ENCODE measurements at places on chromosomes 16 and 17. TPM values are rescaled to one million over a fixed set of nuclear protein-coding genes. Genes with fewer than 3 reads are reported as not detected.

CCL3 gene
- polyA plus RNA-seq, result not detected

LITAFD gene
- polyA plus RNA-seq, result not detected

NAT9 gene
- polyA plus RNA-seq, result 39.7 TPM

ITGAD gene
- polyA plus RNA-seq, result not detected

GRCh38 chr16:46757339-46758050, 9.4 kb upstream of the MYLK3 start:
- peaks cover 55% of the 10 kb centered on the region for H3K27me3 ChIP-seq
- DNase-seq, result no peak
- H3K36me3 ChIP-seq, result no peaks in the 10 kb centered on the region
- peaks cover 14% of the 10 kb centered on the region for H3K4me1 ChIP-seq
- H3K4me3 ChIP-seq, result no peak overlapping the region
- no peak overlapping the region for H3K27ac ChIP-seq

DNA sequence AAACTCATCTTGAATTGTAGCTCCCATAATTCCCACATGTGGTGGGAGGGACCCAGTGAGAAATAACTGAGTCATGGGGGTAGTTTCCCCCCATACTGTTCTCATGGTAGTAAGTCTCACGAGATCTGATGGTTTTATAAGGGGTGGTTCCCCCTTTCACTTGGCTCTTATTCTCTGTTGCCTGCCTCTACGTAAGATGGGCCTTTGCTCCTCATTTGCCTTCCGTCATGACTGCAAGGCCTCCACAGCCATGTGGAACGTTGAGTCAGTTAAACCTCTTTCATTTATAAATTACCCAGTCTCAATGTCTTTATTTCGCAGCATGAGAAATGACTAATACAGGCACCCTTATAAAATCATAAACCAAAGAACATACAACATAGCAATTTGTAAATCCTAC, 79.0 kb downstream of the XYLT1 start:
- H3K4me1 ChIP-seq, result no peaks in the 10 kb centered on the region
- peaks cover 16% of the 10 kb centered on the region for H3K27me3 ChIP-seq
- no peak for DNase-seq
- no peak overlapping the region for H3K4me3 ChIP-seq
- no peaks in the 10 kb centered on the region for H3K36me3 ChIP-seq

DNA sequence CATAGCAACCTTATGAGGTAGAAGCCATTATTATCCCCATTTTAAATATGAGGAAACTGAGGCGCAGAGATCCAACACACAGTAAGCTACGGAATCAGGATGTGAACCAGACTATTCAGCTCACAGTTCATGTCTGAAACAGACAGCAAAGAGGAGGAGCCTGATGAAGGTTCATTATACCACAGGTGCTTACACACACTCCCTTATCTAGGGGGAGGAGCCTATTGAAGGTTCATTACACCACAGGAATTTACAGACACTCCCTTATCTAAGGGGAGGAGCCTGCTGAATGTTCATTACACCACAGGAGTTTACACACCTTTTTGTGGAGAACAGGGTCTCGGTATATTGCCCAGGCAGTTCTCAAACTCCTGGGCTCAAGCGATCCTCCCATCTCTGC, 21.9 kb downstream of the C16orf95 start:
- no peak overlapping the region for H3K27ac ChIP-seq
- H3K4me1 ChIP-seq, result peaks cover 25% of the 10 kb centered on the region
- peak; percentile 78 for DNase-seq

- no peak for DNase-seq
- H3K27ac ChIP-seq, result no peak overlapping the region
- no peaks in the 10 kb centered on the region for H3K36me3 ChIP-seq
- no peaks in the 10 kb centered on the region for H3K27me3 ChIP-seq
These were observed 30.8 kb downstream of the WSCD1 start for GRCh38 chr17:6100891-6101500.

- no peaks in the 10 kb centered on the region for H3K27me3 ChIP-seq
- DNase-seq, result peak; percentile 85
- H3K4me1 ChIP-seq, result peaks cover 31% of the 10 kb centered on the region
- H3K27ac ChIP-seq, result peak overlapping the region; percentile 51
- H3K4me3 ChIP-seq, result no peak overlapping the region
These were observed 84.3 kb downstream of the PRKCA start for GRCh38 chr17:66386498-66387351.

- 0 out of 2 replicates have a peak, but pooled peaks cover 6% of the 10 kb centered on the region for H3K4me1 ChIP-seq
- no peak overlapping the region for H3K4me3 ChIP-seq
- H3K36me3 ChIP-seq, result no peaks in the 10 kb centered on the region
- H3K27me3 ChIP-seq, result peaks cover 91% of the 10 kb centered on the region
- no peak for DNase-seq
These were observed 1.0 kb downstream of the HOXB5 start for GRCh38 chr17:48592577-48592976.

GRCh38 chr16:15732416-15732815, 82.4 kb downstream of the NDE1 start:
- DNase-seq, result no peak
- no peak overlapping the region for H3K4me3 ChIP-seq
- H3K27me3 ChIP-seq, result peaks cover 23% of the 10 kb centered on the region
- H3K4me1 ChIP-seq, result no peaks in the 10 kb centered on the region
- no peak overlapping the region for H3K27ac ChIP-seq
- H3K36me3 ChIP-seq, result no peaks in the 10 kb centered on the region

All from HepG2 (cell line).